Dermis blood vessel endothelial cell (primary cell): ENCODE measurements at places on chromosomes 5 and 9. TPM values are rescaled to one million over a fixed set of nuclear protein-coding genes. Genes with fewer than 3 reads are reported as not detected.

Gene CRHBP
- 0.17 and 0.19 TPM in 2 replicates for total RNA-seq

Gene GRM6
- not detected in 2 replicates for total RNA-seq

Gene PSD2
- total RNA-seq: under 0.01 TPM in 1 of 2 replicates, not detected in the other

Gene OBP2B
- not detected in 2 replicates for total RNA-seq

Gene AFAP1L1
- total RNA-seq: 234 and 264 TPM in 2 replicates

Gene PDE6A
- total RNA-seq: 0.05 TPM in 1 of 2 replicates, not detected in the other

Gene GTF2H2C
- total RNA-seq: 20.9 and 34.4 TPM in 2 replicates

Gene SPATA31E1
- total RNA-seq: not detected in 2 replicates

Gene PCDHAC2
- 0.28 and 0.34 TPM in 2 replicates for total RNA-seq

Gene CKMT2
- 0.51 and 0.56 TPM in 2 replicates for total RNA-seq

Gene PCDHGA7
- 1.0 and 1.3 TPM in 2 replicates for total RNA-seq

Gene CDH10
- total RNA-seq: not detected in 2 replicates

Gene MCTP1
- 191 and 255 TPM in 2 replicates for total RNA-seq

Gene CCNO
- not detected in 2 replicates for total RNA-seq

Gene MZB1
- 0.14 TPM in 1 of 2 replicates, not detected in the other for total RNA-seq

Gene TAF11L14
- not detected in 2 replicates for total RNA-seq

Gene OR1J2
- not detected in 2 replicates for total RNA-seq

Gene S100Z
- total RNA-seq: not detected in 2 replicates

Gene EIF4E1B
- not detected in 2 replicates for total RNA-seq

Gene LIFR
- 101 and 119 TPM in 2 replicates for total RNA-seq

Gene FCHSD1
- 20.9 and 24.0 TPM in 2 replicates for total RNA-seq

Gene ZNF658
- 5.3 and 6.8 TPM in 2 replicates for total RNA-seq

Gene ANKRD34B
- total RNA-seq: not detected in 2 replicates

Gene CARD19
- total RNA-seq: 70.2 and 74.4 TPM in 2 replicates

Gene LEAP2
- total RNA-seq: 0.09 and 0.17 TPM in 2 replicates

Gene TLR4
- 117 and 184 TPM in 2 replicates for total RNA-seq

Gene SOX30
- under 0.01 and 0.09 TPM in 2 replicates for total RNA-seq

Gene ADAMTS13
- 0.84 and 1.0 TPM in 2 replicates for total RNA-seq

Gene LTC4S
- total RNA-seq: 0.79 and 0.85 TPM in 2 replicates

Gene SDHA
- total RNA-seq: 123 and 196 TPM in 2 replicates

Gene C9
- 0.34 TPM in 1 of 2 replicates, not detected in the other for total RNA-seq

Gene FER
- 29.1 and 32.5 TPM in 2 replicates for total RNA-seq

Gene WDR38
- total RNA-seq: not detected in 2 replicates

Gene ELAVL2
- 0.47 and 0.68 TPM in 2 replicates for total RNA-seq

Gene TJP2
- total RNA-seq: 106 and 177 TPM in 2 replicates

Gene GNE
- total RNA-seq: 22.8 and 23.0 TPM in 2 replicates

Gene SAPCD2
- 6.0 and 36.3 TPM in 2 replicates for total RNA-seq

Gene NEUROG1
- total RNA-seq: not detected in 2 replicates

Gene RASGRF2
- total RNA-seq: 25.6 and 26.4 TPM in 2 replicates

Gene CBY3
- not detected in 2 replicates for total RNA-seq

Gene PCDHAC1
- under 0.01 and 0.17 TPM in 2 replicates for total RNA-seq

Gene PCA3
- total RNA-seq: under 0.01 and 0.33 TPM in 2 replicates

Gene LCN6
- 0.68 TPM in 1 of 2 replicates, not detected in the other for total RNA-seq

Gene IQGAP2
- 2.4 and 2.7 TPM in 2 replicates for total RNA-seq
